H1 (cell line): ENCODE measurements at places on chromosomes 4 and X.

GRCh38 chrX:45815441-45815840 is 614.8 kb upstream of the DIPK2B start:
- H3K27ac ChIP-seq = no peak overlapping the region
- H3K4me3 ChIP-seq = no peak overlapping the region
- no peak for DNase-seq
- no peaks in the 10 kb centered on the region; the same call in 1 of the 2 replicates for H3K36me3 ChIP-seq

DNA sequence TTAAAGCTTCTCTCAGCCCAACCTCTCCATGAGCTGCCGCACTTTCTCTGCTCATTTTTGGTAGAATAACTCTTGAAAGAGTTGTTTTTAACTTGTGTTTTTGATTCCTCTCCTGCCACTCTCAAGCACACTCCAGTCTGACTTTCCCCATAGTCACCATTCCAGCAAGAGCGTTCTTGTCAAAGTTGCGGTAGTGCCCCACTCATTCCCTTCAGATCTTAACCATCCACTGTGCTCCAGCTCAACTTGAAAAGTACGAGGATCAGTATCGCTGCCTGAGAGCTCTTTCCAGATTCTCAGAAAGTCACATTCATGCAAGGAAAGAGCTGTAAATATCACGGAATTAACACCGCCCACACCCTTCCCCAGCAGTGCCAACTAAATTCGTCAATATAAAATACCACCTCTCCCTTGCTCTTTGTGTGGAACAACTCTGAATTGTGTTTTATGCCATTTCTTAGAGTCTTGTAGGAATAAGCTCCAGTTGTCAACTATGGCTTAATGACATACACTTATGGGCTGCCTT is 59.7 kb upstream of the IL15 start:
- H3K4me1 ChIP-seq = no peaks in the 10 kb centered on the region
- no peaks in the 10 kb centered on the region for H3K27me3 ChIP-seq
- no peak overlapping the region for H3K27ac ChIP-seq
- no peaks in the 10 kb centered on the region for H3K36me3 ChIP-seq
- H3K4me3 ChIP-seq = no peak overlapping the region
- DNase-seq = no peak

DNA sequence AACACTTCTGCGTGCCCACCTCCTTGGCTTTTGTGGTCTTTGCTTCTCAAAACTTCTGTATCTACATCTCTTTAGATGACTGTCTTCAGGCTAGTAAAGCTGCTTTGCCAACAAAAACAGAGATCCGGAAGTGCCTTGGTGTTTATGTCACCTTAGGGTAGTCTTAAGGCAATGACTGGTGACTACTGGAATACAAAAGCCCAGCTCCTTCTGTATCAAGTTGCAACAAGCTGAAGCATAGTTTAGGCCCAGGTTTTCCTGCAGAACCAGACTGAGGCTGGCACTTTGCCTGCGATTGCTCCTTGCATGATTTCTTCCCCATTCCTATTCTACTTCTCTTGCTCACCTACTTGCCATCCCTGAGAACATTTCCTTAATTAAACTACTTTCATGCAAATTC is 333.8 kb downstream of the DMD start:
- DNase-seq = no peak
- H3K27me3 ChIP-seq = no peaks in the 10 kb centered on the region
- no peak overlapping the region for H3K27ac ChIP-seq
- H3K4me1 ChIP-seq = no peaks in the 10 kb centered on the region
- H3K36me3 ChIP-seq = no peaks in the 10 kb centered on the region

GRCh38 chr4:142528433-142528832 is 317.7 kb downstream of the INPP4B start:
- H3K36me3 ChIP-seq = no peaks in the 10 kb centered on the region
- H3K27me3 ChIP-seq = no peaks in the 10 kb centered on the region
- H3K4me1 ChIP-seq = no peaks in the 10 kb centered on the region
- no peak for DNase-seq
- no peak overlapping the region for H3K4me3 ChIP-seq
- no peak overlapping the region for H3K27ac ChIP-seq

- no peaks in the 10 kb centered on the region for H3K36me3 ChIP-seq
- H3K27ac ChIP-seq = no peak overlapping the region
- no peak for DNase-seq
These were observed 163.2 kb upstream of the ETNPPL start for GRCh38 chr4:108926061-108926460.

DNA sequence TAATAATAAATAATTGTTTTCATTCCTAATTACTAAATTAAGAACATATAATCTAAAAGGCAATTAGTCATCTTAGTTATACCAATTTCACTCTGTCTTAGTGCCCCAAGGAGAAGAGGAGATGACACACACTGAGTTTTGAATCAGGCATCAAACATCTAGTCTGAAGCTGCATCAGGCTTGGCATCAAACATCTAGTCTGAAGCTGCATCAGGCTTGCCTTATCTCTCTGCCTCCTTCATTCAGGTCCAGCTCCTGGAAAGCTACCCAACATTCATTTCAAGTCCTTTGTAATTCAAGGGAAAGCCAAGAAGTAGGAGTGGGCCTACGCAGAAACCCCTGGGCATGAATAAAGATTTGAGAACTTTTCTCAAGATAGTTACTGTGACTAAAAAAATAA is 62.2 kb downstream of the SH3RF1 start:
- H3K36me3 ChIP-seq = no peaks in the 10 kb centered on the region
- H3K4me3 ChIP-seq = no peak overlapping the region
- no peak for DNase-seq
- no peaks in the 10 kb centered on the region for H3K27me3 ChIP-seq
- H3K4me1 ChIP-seq = peaks cover 7% of the 10 kb centered on the region
- H3K27ac ChIP-seq = no peak overlapping the region

- H3K27me3 ChIP-seq = no peaks in the 10 kb centered on the region
- H3K36me3 ChIP-seq = no peaks in the 10 kb centered on the region
- DNase-seq = no peak
- H3K4me3 ChIP-seq = no peak overlapping the region
- H3K27ac ChIP-seq = no peak overlapping the region
These were observed 154.9 kb downstream of the STK32B start for GRCh38 chr4:5206016-5206790.

DNA sequence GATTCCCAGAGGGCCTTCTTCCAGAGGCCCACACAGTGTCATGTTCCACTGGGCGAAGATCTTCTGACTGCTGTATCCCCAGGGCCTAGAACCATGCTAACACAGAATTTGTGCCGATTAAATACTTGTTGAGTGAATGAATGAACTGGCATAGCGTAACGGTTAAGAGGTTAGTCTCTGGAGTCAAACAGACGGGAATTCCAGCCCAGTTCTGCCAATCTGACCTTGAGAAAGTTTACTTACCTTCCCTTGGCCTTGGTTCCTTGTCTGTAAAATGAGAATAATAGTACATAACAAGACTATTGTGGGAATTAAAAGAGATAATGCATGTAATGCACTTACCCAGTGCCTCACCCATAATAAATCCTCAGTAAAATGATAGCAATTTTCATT is 58.3 kb upstream of the PLAC1 start:
- H3K27me3 ChIP-seq = no peaks in the 10 kb centered on the region
- H3K36me3 ChIP-seq = no peaks in the 10 kb centered on the region
- H3K27ac ChIP-seq = no peak overlapping the region
- H3K4me1 ChIP-seq = no peaks in the 10 kb centered on the region
- DNase-seq = no peak
- H3K4me3 ChIP-seq = no peak overlapping the region

- peaks cover 8% of the 10 kb centered on the region; the same call in 1 of the 2 replicates for H3K36me3 ChIP-seq
- DNase-seq = no peak
- no peak overlapping the region for H3K27ac ChIP-seq
- no peaks in the 10 kb centered on the region for H3K27me3 ChIP-seq
These were observed 14.1 kb upstream of the RHOXF2 start for GRCh38 chrX:120144178-120144844.

DNA sequence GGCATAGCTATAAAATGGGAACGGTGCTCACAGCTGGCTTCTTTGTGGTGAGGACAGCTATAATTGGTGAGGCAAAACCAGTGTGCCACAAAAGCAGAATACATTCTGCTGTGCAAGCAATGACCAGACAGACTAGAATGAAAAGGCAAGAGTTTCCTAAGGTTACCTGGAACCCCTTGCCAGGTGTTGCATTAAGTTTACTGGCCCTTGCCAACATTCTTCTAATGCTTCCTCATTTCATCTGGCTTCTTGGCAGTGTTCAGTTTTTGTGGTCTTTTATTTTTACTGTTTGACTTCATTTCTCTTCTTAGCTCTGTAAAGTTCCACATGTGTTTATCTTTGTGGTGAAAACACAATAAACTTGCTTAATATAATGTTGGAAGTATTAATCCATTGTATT is 131.4 kb downstream of the PTTG2 start:
- H3K4me1 ChIP-seq = peaks cover 9% of the 10 kb centered on the region
- no peak overlapping the region for H3K27ac ChIP-seq
- no peaks in the 10 kb centered on the region for H3K27me3 ChIP-seq
